ENCODE measurements at places on chromosomes 4 and X. TPM values are rescaled to one million over a fixed set of nuclear protein-coding genes. Genes with fewer than 3 reads are reported as not detected.

DNA sequence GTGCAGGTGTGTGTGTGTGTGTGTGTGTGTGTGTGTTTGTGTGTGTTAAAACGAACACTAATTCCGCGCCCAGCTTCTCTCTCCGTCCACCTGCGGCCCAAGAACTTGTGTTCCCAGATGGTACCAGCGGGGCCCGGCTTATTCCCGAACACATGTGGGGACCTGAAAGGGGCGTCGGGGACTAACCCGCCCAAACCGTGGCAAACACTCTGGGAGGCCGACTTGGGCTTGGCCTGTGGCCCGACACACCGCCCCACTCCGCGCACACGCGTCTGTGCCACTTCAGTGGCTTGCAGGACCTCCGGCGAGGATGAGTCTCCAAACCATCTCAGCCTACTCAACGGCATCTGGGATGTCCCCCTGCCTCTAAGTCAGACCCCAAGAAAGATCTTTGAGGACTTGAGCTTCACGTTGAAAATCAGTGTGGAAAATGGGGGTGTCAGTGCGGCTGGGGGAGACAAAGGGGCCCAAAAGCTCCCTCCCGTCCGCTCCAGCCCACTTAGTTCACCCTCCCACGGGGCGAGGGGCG, 790 bp upstream of the HHIP start:
- H3K27ac ChIP-seq, result no peak overlapping the region
- H3K27me3 ChIP-seq, result no peaks in the 10 kb centered on the region
- H3K36me3 ChIP-seq, result peaks cover 14% of the 10 kb centered on the region
- no peak for DNase-seq

DNA sequence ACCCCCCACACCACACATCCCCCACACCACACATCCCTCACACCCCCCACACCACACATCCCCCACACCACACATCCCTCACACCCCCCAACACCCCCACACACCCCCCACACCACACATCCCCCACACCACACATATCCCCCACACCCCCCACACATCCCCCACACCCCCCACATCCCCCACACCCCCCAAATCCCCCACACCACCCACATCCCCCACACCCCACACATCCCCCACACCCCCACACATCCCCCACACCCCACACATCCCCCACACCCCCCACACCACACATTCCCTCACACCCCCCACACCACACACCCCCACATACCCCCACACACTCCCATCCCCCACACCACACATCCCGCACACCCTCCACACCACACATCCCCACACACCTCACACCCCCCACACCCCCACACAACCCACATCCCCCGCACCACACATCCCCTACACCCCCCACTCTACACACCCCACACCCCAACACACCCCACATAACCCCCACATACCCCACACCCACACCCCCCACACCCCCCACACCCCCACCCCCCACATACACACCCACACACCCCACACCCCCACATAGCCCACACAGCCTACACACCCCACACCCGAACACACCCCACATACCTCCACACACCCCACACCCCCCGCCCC, 172.9 kb downstream of the DCLK2 start:
- H3K4me3 ChIP-seq, result no peak overlapping the region
- H3K27me3 ChIP-seq, result no peaks in the 10 kb centered on the region
- no peak for DNase-seq
- H3K4me1 ChIP-seq, result no peaks in the 10 kb centered on the region
- no peaks in the 10 kb centered on the region for H3K36me3 ChIP-seq

DNA sequence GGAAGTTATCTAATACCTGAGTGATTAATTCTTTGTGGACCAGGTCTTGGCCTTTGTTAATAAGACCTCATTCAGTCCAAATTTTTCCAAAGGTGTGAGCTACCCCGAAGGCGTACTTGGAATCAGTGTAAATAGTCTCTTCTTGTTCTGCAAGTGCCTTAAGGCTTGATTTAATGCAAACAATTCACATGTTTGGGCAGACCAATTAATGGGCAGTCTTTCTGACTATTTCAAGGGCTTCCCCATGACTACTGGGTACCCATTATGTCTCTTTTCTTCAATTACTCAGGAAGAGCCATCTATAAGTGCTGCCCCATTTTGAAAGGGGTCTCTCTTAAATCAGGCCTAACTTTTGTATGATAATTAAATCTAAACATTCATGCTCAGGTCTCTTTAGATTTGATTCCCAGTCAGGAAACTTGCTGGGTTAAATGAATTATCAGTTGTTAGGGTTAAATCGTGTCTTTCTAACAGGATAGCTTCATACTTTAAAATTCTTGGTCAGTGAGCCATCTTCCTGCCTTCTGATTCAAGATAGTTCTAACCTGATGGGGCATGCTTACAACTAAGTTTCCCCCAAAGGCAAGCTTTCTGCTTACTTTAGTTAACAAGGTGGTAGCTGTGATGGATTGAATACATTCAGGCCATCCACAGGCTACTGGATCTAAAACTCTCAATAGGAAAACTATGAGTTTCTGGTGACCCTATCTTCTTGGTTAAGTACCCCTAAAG, 179.6 kb downstream of the CCNG2 start:
- no peak overlapping the region for H3K27ac ChIP-seq
- no peak for DNase-seq
- H3K36me3 ChIP-seq, result no peaks in the 10 kb centered on the region
- H3K4me3 ChIP-seq, result no peak overlapping the region
- H3K4me1 ChIP-seq, result no peaks in the 10 kb centered on the region

DNA sequence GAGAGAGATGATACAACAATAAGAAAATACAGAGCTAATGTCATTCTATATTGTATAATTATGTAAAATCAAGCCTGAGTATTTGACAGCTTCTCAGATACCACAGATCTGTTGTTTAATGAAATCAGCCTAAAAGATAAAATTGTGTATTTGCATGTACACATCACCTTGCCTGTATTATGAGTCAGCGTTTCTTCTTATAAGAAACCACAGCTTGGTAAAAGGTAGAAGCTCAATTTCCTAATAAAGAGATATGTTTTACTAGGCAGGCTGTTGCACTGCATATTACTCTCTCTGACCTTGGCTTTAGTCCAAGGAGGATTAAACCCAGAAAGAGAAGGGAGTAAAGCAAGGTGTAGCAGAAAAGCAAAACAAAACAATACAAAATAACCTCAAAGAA, 121.3 kb downstream of the PPARGC1A start:
- H3K4me1 ChIP-seq, result peaks cover 14% of the 10 kb centered on the region
- H3K27ac ChIP-seq, result no peak overlapping the region
- H3K36me3 ChIP-seq, result no peaks in the 10 kb centered on the region
- H3K27me3 ChIP-seq, result no peaks in the 10 kb centered on the region
- no peak overlapping the region for H3K4me3 ChIP-seq
- DNase-seq, result no peak

DNA sequence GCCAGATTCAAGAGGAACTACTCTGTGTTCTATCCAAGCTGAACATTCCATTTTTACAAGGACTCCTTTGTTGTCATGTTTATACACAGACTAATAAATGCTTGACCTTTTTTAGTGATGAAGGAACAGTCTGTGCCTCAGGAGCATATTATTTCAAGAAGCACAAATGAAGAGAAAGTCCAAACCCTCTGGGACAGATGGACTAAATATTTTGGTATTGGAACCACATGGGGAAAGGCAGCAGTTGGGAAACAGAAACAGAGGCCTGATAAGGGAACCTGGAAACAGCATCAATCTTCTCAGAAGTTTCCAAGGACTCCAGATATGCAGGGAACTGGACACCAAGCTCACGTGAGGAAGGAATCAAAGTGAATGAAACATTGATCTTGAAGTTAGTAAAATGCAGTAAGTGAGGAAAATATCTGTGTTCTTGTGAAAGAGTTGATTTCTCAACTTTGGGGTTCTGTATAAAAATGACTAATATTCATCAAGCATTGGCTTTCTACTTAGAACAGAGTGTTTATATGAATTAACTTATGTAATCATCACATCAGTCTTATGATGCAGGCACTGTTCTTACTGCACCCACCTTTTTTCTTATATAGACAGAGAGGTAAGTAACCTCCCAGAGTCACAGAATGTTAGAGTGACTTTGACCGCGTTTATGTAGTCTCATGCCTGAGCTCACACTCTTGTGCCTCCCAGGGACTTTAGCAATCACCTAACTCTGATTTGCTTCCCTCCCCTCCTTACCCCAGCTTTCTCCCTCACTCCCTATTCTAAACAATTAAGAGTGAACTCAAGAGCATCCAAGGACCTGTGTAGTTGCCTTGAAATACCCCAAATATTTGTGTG, 148.9 kb upstream of the JADE1 start:
- H3K27me3 ChIP-seq, result no peaks in the 10 kb centered on the region
- H3K4me1 ChIP-seq, result peaks cover 32% of the 10 kb centered on the region
- H3K27ac ChIP-seq, result peak overlapping the region; percentile 44
- H3K4me3 ChIP-seq, result no peak overlapping the region
- DNase-seq, result no peak
- no peaks in the 10 kb centered on the region for H3K36me3 ChIP-seq

- no peak for DNase-seq
- no peak overlapping the region for H3K27ac ChIP-seq
- no peaks in the 10 kb centered on the region for H3K4me1 ChIP-seq
- no peaks in the 10 kb centered on the region for H3K36me3 ChIP-seq
- no peaks in the 10 kb centered on the region for H3K27me3 ChIP-seq
- H3K4me3 ChIP-seq, result no peak overlapping the region
These were observed 25.7 kb downstream of the SLC9B2 start for GRCh38 chr4:103050736-103051436.

DNA sequence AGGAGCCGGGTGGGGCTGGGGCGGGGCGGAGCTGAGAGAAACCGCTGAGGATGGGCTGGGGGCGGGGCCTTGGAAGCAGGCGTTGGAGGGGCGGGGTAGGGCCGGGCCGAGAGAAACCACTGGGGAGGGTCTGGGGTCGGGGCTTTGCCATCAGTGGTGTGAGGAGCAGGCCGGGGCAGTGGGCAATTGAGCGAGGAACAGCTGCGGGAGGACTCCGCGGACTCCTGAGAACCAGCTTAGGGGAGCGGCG, 1.3 kb upstream of the EOLA2 start:
- H3K36me3 ChIP-seq, result peaks cover 40% of the 10 kb centered on the region
- no peaks in the 10 kb centered on the region for H3K27me3 ChIP-seq
- H3K27ac ChIP-seq, result peak overlapping the region; percentile 79
- H3K4me3 ChIP-seq, result peak overlapping the region; percentile 70

GRCh38 chr4:37338972-37339371, 94.4 kb downstream of the NWD2 start:
- DNase-seq, result no peak
- peaks cover 11% of the 10 kb centered on the region for H3K4me1 ChIP-seq
- no peaks in the 10 kb centered on the region for H3K27me3 ChIP-seq

PABPC1L2A gene
- not detected for total RNA-seq

Measured in Calu3 (cell line).